ENCODE measurements at places on chromosomes 3 and 15.

DNA sequence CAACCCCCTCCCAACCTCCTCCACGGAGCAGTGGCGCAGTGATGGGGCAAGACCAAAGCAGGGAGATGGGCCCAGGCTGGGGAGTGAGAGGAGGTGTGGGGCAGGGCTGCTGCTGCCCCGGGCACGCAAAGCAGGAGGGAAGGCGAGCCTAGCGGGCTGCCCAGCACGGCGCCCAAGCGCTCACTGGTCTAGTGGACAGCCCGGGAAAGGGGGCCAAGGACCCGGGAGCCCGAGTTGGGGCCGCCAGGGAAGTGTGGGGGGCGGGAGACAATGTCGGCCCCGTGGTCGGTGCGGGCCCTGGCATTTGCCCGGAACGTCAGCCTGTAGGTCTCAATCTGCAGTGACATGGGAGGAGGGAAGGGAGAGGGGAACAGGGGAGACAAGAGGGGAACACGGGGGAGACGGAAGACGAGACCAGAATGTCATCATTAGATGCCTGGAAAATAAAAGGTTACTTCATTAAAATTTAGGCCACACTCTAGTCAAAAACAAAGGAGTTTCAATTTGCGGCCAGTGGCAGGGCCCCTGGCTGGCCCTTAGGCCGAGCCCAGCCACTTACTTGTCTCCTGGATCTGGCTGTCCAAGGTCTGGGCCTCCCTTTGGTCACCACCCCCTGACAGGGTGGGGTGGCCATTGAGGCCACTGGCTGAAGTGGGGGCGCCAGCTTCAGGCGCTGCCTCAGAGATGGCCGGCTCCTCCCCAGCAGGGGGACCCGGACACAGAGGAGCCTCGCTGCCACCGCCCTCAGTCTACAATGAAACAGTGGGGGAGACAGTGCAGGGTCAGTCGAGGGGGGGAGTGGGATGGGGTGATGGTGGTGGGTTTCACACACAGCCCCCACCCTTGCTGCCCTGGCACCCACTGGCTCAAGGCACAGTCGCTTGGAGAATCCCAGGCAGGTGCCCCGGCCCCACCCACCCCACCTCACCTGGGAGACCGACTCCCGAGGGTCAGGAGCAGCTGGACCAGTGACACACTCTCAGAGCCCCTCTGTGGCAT, 50.0 kb downstream of the DHX30 start:
- no peaks in the 10 kb centered on the region for H3K4me1 ChIP-seq
- H3K27ac ChIP-seq, result no peak overlapping the region
- peaks cover 45% of the 10 kb centered on the region for H3K36me3 ChIP-seq

- no peak overlapping the region for H3K4me3 ChIP-seq
- H3K4me1 ChIP-seq, result no peaks in the 10 kb centered on the region
- H3K27ac ChIP-seq, result no peak overlapping the region
- H3K27me3 ChIP-seq, result no peaks in the 10 kb centered on the region
- DNase-seq, result no peak
- H3K36me3 ChIP-seq, result no peaks in the 10 kb centered on the region
Measured at GRCh38 chr3:123859177-123859576, 25.0 kb downstream of the MYLK start.

DNA sequence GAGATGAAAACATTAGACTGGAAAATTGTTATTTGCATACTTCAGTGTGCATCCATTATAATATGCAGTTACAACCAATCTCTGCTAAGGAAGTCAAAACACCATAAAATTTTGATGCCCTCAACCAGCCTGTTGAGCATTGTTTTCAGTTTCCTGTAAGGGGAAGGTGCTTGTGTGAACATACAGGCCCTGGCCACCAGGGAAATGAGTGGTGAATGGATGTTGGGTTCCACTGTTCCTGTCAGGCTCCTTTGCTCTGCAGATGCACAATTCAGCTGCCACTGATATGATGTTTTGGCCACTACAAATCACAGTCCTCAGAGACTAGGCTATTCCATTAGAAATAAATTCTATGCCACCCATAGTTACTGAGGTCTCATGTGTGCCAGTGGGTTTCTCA, 184.6 kb downstream of the SYNPR start:
- no peak for DNase-seq
- no peaks in the 10 kb centered on the region for H3K4me1 ChIP-seq
- H3K27ac ChIP-seq, result no peak overlapping the region
- no peak overlapping the region for H3K4me3 ChIP-seq
- H3K27me3 ChIP-seq, result no peaks in the 10 kb centered on the region

- H3K27me3 ChIP-seq, result no peaks in the 10 kb centered on the region
- H3K4me1 ChIP-seq, result no peaks in the 10 kb centered on the region
- H3K27ac ChIP-seq, result no peak overlapping the region
- H3K36me3 ChIP-seq, result no peaks in the 10 kb centered on the region
- no peak overlapping the region for H3K4me3 ChIP-seq
- DNase-seq, result no peak
Measured at GRCh38 chr3:158520433-158520832, 50.6 kb upstream of the MLF1 start.

DNA sequence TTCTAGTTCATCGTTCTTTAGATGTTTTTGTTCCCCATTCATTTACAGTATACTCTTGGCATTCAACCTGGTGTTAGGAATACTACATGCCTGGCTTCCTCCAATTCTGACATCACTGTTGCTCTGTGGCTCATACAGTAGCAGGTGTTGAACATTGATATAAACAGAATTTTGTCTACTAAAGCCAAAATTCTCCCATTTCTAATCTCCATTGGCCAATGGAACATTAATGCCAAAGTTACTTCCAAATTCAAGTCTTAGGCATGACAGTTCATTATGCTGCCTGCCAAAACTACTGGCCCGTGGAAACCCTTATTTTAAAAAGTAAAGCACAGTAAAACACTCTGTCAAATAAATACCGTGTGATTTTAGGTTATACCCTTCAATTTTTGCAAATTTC, 368.0 kb downstream of the NAALADL2 start:
- H3K27ac ChIP-seq, result no peak overlapping the region
- no peak overlapping the region for H3K4me3 ChIP-seq
- peaks cover 12% of the 10 kb centered on the region for H3K4me1 ChIP-seq
- DNase-seq, result no peak

GRCh38 chr15:70509731-70510143, 253.6 kb downstream of the UACA start:
- no peak overlapping the region for H3K4me3 ChIP-seq
- H3K27me3 ChIP-seq, result no peaks in the 10 kb centered on the region
- H3K36me3 ChIP-seq, result no peaks in the 10 kb centered on the region
- H3K4me1 ChIP-seq, result no peaks in the 10 kb centered on the region

- H3K27ac ChIP-seq, result no peak overlapping the region
- no peaks in the 10 kb centered on the region for H3K27me3 ChIP-seq
- no peak overlapping the region for H3K4me3 ChIP-seq
- H3K36me3 ChIP-seq, result no peaks in the 10 kb centered on the region
- DNase-seq, result no peak
- H3K4me1 ChIP-seq, result no peaks in the 10 kb centered on the region
Measured at GRCh38 chr3:192022412-192022811, 561.4 kb downstream of the PYDC2 start.

DNA sequence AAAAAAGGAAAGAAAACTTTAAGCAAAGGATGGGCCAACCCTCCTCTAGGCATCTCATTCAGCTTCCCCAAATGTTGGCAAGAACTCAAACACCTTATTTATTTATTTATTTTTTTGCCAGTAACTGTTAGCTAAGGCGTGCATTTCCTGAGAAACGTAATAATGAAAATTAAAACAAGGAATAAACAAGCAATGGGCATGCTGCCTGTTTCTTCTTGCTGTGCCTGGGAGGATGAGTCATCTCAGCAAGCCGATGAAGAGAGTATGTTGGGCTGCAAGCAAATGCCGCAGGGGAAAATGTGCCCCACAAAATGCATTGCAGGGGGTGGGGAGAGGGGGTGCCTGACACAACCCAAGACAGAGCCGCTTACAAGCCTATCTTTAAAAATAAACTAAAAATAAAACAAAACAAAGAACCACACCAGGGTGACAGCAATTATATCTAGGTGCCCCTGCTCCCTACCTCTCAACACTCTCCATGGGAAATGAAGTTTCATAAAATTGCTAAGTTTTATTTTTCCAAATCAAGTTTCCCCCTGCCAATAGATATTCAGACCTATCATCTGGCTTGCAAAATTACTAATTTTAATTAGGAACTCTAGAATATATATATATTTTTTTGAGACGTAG, 40.3 kb downstream of the EIF4E3 start:
- H3K27ac ChIP-seq, result no peak overlapping the region
- H3K4me1 ChIP-seq, result peaks cover 6% of the 10 kb centered on the region
- H3K36me3 ChIP-seq, result no peaks in the 10 kb centered on the region
- H3K4me3 ChIP-seq, result no peak overlapping the region
- peak; percentile 53 for DNase-seq

DNA sequence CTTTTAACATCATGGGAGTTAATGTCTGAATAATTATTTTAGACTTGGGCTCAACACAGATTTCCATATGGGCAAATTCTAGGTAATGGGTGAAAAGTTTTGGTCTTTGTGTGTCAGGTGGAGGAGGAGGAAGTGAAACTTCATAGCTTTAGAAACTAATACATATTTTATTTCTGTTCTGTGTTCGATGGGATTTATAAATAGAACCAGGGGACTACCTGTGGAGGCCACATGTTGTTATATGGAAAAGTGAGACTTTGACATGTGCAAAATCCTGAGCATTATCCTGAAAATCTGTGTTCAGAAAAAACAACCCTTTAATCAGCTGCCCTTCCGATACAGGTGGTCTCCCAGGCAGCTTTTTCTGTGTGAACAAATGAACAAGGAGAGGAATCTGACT, 209.5 kb downstream of the SOX2 start:
- H3K27me3 ChIP-seq, result peaks cover 5% of the 10 kb centered on the region
- no peak overlapping the region for H3K27ac ChIP-seq
- H3K4me1 ChIP-seq, result no peaks in the 10 kb centered on the region
- H3K36me3 ChIP-seq, result no peaks in the 10 kb centered on the region
- no peak for DNase-seq

GRCh38 chr15:93200081-93200836, 111.2 kb upstream of the RGMA start:
- no peak overlapping the region for H3K4me3 ChIP-seq
- no peaks in the 10 kb centered on the region for H3K36me3 ChIP-seq
- no peaks in the 10 kb centered on the region for H3K4me1 ChIP-seq
- no peaks in the 10 kb centered on the region for H3K27me3 ChIP-seq
- no peak overlapping the region for H3K27ac ChIP-seq

DNA sequence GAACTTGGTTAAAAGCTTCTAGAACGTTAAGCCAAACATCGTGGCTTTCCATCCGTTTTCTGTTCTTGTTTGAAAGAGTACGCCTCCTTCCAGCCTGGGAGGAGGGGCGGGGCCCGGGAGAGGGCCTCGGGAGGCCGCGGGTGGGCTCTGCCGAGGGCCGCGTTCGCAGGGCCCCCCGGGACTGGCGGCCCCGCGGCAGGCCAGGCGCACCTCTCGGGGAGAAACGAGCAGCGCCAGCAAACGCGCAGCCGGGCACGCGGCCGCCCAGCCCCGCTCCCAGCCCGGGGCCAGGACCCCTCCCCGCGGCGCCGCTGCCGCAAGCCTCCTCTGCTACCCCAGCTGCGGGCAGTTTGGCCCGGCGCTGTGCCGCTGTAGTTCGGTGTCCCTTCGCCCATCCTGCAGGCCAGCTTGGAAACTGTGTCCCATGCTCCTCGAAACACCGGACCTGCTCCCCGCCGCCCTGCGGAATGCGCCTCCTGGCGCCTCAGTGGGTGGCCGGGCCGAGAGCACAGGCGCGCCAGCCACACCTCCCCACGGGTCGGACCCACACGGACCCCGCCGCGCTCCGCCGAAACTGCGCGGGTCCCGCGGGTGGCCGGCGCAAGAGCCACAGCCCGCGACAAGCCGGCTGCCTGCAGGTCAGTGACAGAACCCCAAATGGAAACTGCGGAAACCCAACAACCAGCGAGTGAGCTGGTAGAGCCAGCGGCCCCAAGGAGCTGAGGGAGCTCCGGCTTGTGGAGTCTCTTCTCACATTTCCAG, 2.3 kb downstream of the OCA2 start:
- H3K4me3 ChIP-seq, result no peak overlapping the region
- H3K36me3 ChIP-seq, result no peaks in the 10 kb centered on the region
- no peak for DNase-seq
- H3K4me1 ChIP-seq, result peaks cover 46% of the 10 kb centered on the region
- no peak overlapping the region for H3K27ac ChIP-seq
- H3K27me3 ChIP-seq, result no peaks in the 10 kb centered on the region

DNA sequence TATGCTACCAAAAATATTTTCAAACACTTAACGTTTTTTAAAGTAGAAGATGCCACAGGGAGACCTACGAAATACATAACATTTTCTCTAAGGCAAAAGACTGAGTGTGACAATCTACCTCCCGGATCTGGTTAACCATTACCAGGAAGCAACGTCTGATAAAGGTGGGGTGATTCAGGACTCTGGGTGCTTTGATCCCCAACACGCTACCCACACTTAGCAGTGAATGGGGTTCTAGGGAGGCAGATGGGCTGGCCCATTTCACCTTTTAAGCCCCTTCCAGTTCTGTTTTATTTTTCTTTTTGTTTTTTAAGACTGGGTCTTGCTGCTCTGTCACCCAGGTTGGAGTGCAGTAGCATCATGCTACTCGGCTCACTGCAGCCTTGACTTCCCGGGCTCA, 39.5 kb downstream of the EIF4E3 start:
- H3K4me3 ChIP-seq, result no peak overlapping the region
- no peaks in the 10 kb centered on the region for H3K27me3 ChIP-seq
- H3K27ac ChIP-seq, result no peak overlapping the region
- peaks cover 12% of the 10 kb centered on the region for H3K4me1 ChIP-seq
- no peaks in the 10 kb centered on the region for H3K36me3 ChIP-seq
- no peak for DNase-seq

DNA sequence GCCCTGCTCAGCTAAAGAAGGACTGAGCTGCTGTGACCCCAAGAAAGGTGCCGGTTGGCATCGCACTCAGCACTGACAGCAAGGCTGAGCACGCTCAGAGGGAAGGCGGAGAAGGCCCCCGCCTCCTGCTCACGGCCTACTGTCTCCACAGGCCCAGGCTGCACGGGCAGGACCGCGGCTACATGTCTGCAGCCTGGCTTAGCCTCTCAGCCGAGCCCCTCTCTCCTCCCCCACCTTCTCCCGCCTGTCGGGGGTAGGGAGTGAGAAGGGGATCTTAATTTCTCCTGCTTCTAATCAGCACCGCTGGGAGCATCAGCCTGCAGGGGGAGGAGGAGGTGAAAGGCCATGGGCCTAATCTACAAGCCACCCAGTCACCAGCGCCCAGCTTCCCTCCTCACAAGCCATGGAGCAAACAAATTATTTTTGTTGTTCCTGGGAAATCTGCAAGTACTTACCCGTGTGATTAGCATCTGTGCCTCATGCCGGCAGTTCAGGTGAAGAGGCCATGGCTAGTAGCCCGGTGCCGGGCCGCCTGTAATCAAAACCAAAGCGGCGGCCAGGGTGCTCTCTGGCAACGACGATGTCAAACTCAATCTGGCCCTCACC, 68.1 kb downstream of the EPHB3 start:
- H3K27ac ChIP-seq, result no peak overlapping the region
- H3K36me3 ChIP-seq, result no peaks in the 10 kb centered on the region
- H3K4me1 ChIP-seq, result no peaks in the 10 kb centered on the region
- no peak for DNase-seq
- H3K4me3 ChIP-seq, result no peak overlapping the region

- DNase-seq, result no peak
- peak overlapping the region; percentile 74 for H3K27ac ChIP-seq
- H3K4me1 ChIP-seq, result peaks cover 19% of the 10 kb centered on the region
- H3K36me3 ChIP-seq, result no peaks in the 10 kb centered on the region
- H3K27me3 ChIP-seq, result no peaks in the 10 kb centered on the region
Measured at GRCh38 chr15:29533647-29534046, 264.0 kb upstream of the NSMCE3 start.
